ENCODE measurements at places on chromosomes 3 and 15. TPM values are rescaled to one million over a fixed set of nuclear protein-coding genes. Genes with fewer than 3 reads are reported as not detected.
A peak's percentile ranks its signal among the peaks of the same experiment; 100 is the strongest.

GRCh38 chr3:141411251-141411771, 43.0 kb downstream of the ZBTB38 start:
- peak; percentile 52 for DNase-seq

GRCh38 chr3:108182339-108182738, 39.9 kb downstream of the IFT57 start:
- no peak for DNase-seq

GRCh38 chr3:37107846-37108245, 66.5 kb downstream of the LRRFIP2 start:
- no peak for DNase-seq

SAMMSON gene
- total RNA-seq, result not detected

GXYLT2 gene
- total RNA-seq, result not detected
